ENCODE measurements at places on chromosomes 7 and 10.

DNA sequence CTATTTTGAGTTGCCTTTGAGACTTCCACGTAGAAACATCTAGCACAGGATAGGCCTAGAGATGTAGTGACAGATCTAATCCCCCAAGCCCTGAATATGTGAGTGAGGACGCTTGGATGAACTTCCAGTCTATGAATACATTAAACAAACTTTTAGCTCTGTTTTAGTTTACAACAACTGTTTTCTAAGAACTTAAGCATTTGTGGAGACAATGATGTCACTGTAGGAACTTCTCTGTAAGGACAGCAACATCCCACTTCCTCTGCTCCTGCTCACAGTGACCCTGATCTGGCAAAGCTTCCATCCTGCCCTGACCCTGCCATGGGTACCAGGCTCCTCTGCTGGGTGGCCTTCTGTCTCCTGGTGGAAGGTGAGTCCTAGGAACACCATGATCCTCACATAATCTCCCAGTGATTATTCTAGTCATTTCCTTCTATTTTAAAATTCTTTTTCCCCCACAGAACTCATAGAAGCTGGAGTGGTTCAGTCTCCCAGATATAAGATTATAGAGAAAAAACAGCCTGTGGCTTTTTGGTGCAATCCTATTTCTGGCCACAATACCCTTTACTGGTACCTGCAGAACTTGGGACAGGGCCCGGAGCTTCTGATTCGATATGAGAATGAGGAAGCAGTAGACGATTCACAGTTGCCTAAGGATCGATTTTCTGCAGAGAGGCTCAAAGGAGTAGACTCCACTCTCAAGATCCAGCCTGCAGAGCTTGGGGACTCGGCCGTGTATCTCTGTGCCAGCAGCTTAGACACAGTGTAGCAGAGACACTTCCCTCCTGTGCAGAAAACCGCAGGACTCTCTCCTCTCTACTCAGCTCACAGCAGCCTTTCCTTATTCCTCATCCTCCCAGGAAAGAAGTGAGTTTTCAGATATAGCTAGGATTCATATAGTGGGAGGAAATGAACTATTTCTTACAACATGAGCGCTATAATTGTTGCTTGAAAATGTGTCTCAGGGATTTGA is 194.4 kb upstream of the PRSS1 start:
- DNase-seq = no peak

GRCh38 chr7:155738652-155739537 is 73.4 kb downstream of the SHH start:
- peak; percentile 50 for DNase-seq

DNA sequence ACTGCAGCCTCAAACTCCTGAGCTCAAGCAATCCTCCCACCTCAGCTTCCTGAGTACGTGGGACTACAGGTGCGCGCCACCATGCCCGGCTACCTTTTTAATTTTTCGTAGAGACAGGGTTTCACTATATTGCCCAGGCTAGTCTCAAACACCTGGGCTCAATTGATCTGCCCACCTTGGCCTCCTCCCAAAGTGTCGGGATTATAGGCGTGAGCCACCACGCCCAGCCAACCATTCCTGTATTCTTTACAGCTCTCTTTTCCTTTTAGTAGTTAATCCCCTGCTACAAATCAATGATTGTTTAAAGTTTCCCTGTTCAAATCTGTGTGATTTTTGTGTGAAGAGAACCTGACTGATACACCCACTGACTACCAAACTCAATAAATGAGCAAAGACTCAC is 75.4 kb upstream of the SVIL start:
- no peak for DNase-seq

DNA sequence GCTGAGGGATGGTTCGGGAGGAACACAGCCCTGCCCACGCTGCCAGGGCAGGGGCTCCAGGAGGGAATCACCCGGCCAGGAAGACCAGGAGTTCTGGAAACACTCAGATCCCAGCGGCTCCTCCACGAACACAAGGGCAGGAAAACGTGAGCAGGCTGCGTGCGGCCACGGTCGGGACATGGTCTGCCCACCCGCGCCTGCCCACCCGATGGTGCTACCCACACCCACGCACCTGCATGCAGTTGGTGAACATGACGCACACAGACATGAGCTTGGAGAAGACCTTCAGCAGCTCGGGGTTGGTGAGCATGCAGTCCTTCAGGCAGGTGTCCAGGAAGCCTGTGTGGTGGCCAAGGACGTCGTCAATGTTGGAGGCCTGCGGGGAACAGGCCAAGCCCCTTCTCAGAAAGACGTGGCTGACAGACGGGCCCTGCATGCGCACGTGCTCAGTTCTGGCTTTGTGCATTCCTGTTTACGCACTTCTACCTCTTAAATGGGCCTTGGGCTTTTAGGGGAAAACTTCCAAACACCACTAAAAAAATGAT is 6.2 kb upstream of the ADAM8 start:
- no peak for DNase-seq

GRCh38 chr7:33326485-33326848 is 197.1 kb downstream of the BBS9 start:
- DNase-seq = no peak

- no peak for DNase-seq
Observed at GRCh38 chr7:122688400-122688998, 10.4 kb downstream of the RNF133 start.

DNA sequence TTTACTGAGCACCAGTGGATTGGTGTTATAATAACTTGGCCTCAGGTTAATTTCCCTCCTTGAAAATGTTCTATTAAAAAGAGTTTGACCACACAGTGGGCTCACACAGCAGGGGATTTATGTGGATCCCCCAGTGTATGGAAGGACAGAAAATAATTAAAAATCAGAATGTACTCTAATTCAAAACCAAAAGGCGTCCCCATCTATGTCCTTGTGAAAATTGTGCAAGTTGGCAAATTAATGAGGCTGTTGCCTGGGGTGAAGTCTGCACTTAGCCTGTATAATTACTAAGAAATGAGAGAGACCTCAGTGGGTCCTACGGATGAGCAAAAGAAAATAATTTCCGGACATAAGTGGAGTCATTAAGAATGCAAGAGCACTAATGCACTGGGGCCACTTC is 31.1 kb downstream of the PIK3CG start:
- no peak for DNase-seq

DNA sequence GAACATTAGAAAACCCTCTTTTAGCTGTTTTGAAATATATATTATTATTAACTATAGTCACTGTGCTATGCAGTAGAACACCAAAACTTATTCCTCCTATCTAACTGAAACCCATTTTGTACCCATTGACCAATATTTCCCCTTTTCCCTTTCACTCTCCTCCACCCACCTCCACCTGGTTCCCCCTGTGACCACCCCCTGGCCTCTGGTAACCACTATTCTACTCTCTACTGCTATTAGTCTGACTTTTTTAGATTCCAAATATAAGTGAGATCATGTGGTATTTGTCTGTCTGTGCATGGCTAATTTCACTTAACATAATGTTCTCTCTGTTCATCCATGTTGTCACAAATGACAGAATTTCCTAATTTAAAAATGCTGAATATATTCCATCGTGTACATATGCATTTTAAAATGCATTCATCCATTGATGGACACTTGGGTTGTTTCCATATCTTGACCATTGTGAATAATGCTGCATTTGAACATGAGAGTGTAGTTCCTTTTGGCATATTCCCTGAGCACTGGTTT is 18.7 kb downstream of the TBC1D12 start:
- DNase-seq = no peak

DNA sequence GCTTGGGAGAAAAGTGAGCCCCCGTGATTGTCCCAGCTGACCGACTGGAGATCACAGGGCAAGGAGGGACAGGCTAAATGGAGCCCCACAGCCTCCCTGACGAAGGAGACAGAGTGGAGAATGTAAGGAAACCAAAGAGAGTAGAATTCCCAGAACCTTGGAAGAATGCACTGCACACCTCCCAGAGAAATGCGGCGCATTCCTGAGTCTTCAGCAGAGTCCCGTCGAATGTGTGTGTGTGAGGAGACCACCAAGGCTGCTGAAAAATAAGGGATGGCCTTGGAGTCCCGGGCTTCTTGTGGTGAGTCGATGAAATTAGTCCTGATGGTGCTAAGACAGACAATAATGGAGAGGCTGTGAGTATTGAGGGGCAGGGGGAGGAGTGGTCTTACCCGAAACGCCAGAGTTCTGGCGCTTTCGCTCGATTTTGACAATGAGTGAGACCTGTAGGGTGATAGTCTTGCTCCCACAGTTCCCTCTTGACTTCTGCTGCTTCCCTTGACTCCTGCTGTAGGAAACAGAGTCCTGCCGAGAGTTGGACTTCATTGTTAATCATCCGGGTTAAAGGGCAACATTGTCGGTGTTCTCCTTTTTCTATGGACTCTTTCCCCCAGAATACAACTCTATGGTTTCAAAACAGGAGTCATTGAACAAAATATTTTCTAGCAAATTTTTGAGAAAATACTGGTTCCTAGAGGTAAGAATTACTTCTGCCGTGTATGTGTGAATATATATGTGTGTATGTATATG is 103.2 kb downstream of the CNNM2 start:
- DNase-seq = peak; percentile 18

GRCh38 chr10:113360870-113361269 is 192.0 kb upstream of the HABP2 start:
- no peak for DNase-seq

DNA sequence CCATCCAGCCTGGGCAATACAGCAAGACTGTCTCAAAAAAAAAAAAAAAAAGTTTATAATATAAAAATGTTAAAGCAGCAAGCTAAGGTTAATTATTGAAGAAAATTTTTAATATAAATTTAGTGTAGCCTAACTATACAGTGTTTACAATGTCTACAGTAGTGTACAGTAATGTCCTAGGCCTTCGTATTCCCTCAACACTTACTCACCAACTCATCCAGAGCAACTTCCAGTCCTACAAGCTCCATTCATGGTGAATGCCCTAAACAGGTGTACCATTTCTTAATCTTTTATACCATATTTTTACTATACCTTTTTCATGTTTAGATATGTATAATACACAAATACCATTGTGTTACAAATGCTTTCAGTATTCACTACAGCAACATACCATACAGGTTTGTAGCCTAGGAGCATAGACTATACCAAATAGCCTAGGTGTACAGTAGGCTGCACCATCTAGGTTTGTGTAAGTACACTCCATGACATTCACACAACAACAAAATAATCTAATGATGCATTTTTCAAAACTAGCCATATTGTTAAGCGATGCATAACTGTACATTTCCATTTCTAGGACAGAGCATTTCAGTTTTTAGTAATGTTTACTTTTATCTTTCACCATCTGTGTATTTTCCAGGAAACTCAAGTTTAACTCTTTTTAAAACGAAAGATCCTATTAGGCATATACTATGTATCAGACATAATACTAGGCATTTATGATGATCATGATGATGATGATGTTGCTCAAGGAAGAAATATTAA is 43.3 kb downstream of the CNOT4 start:
- no peak for DNase-seq

DNA sequence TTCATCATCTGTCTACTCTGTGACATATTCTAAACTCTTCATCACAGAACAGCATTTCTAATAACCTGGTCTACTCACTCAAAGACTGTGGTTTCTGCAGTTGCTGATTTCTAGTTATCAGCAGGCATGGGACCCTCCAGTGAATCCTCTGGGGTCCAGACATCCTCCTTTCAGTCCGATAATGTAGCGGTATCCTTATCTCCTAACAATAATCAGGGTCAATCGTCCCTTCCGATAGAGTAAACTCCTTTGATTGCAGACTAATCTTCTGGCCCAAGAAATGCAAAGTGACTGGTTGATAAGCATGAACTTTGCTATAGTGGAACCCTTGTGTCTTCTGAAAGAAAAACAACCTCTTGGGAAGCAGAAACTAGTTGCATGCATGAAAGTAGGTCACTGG is 1209.8 kb upstream of the CELF2 start:
- DNase-seq = no peak

DNA sequence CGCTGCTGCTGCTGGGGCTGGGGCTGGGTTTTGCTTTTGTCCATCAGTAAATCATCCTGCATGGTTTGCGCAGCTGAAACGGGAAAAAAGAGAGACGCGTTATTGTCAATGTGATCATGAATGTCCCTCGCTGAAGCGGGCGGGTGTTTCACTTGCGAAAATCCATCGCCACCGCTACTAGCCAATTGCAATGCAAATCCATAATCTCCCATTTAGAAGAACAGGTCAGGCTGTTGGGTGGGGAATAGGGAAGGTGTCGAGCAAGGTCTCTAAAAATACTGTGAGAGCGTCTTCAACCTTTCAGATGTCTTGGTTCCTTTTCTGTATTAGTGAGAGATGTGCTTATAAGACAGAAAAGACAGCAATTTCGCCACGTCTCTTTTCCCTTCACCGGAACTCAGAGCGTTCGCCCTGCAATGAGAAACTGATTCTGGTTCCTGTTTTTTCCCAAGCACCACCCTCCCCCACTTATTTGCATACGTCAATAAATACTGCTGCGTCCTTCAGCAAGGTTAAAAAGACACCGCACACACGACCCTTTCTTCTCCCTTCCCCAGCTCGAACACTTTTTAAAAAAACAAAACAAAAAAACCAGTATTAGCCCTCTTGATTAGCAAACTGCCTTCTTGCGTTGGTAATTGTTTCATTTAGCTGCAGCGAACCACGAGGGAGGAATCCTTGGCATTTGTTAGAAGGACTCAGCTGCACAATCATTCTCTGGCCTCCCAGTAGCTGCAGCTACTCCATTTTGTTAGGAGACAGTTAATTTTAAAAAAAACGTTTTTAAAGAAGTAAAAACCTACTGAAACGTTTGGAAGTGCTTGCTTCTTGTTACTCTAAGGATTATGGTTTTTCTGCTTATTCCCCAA is 50.4 kb downstream of the CPEB3 start:
- no peak for DNase-seq

DNA sequence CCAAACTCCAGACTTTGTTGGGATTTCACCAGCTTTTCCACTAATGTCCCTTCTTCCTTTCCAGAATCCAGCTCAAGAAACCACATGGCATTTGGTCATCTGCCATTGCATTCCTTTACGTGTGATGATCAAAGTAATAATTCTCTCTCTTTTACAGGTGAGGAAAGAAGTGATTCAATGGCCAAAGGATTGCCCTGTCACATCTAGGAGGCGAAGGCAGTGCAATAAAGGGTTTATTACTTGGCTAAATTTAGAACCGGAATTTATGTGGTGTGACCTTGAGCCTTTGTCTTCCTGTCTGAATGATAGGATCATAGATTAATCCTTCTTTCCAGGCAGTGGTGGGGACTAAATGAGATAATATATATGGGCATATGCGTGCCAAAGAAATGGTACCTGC is 58.3 kb upstream of the COBL start:
- DNase-seq = no peak

GRCh38 chr7:127702938-127703337 is 50.9 kb downstream of the SND1 start:
- DNase-seq = no peak

DNA sequence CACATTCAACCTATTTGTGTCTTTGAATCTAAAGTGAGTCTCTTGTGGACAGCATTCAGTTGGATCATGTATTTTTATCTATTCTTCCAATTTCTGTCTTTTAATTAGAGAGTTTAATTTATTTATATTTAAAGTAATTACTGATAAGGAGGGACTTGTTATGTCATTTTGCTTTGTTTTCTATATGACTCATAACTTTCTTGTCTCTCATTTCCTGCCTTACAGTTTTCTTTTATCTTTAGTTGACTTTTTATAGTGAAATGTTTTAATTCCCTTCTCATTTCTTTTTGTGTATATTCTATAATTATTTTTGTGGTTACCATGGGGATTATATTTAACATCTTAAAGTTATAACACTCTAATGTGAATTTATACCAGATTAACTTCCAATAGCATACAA is 7.3 kb upstream of the ZNF518A start:
- DNase-seq = no peak

GRCh38 chr10:124578231-124579010 is 116.8 kb downstream of the LHPP start:
- DNase-seq = no peak

Data from NT2/D1 (cell line).